ENCODE measurements at places on chromosomes 3 and 15. TPM values are rescaled to one million over a fixed set of nuclear protein-coding genes. Genes with fewer than 3 reads are reported as not detected.
A peak's percentile ranks its signal among the peaks of the same experiment; 100 is the strongest.

GRCh38 chr3:65052101-65052500 is 364.3 kb upstream of the ADAMTS9 start:
- H3K27ac ChIP-seq, result no peak overlapping the region
- H3K27me3 ChIP-seq, result no peaks in the 10 kb centered on the region
- H3K36me3 ChIP-seq, result no peaks in the 10 kb centered on the region
- H3K4me1 ChIP-seq, result no peaks in the 10 kb centered on the region
- H3K4me3 ChIP-seq, result no peak overlapping the region

- no peaks in the 10 kb centered on the region for H3K27me3 ChIP-seq
- DNase-seq, result no peak
- no peak overlapping the region for H3K4me3 ChIP-seq
- H3K4me1 ChIP-seq, result no peaks in the 10 kb centered on the region
Observed at GRCh38 chr3:12097971-12098370, 60.7 kb downstream of the TIMP4 start.

DNA sequence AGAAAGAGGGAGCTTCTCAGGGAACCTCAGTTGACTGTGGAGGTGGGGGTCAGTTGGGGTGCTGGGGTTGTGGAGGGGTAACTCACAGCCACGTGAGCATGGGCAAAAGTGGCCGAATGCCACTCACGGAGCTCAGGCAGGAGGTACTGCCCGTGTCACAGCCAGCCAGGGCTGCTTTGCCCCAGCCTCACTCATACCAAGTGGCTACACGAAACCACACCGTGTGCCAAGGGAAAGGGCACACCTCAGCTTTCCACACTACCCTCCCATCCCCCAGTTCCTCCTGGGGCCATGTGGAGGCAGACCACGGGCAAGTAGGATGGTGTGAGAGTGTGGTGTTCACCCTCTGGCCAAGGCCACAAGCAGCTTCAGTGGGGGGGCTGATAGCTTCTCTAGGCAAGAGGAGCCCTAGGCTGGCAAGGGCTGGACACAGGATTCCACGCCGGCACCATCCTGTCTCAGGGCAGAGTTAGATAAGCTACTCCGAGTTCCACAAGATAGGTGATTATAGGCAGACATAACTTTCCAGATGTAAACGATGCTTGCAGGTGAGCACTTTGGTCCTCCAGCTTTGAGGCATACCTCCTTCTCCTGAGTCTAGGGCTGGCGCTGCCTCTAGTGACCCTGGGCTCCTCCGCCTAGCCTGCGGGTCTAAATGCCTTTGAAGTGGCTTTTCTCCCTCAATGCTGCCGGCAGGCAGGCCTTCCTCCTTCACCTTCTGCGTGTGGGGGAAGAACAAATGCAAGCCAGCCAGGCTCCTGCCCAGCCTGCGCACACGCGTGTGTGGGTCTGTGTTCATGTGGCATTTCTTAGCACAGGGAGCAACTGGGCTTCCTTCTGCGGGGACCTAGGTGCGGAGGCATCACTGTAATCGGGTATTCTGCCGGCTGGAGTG is 25.0 kb downstream of the RGMA start:
- H3K27me3 ChIP-seq, result no peaks in the 10 kb centered on the region
- no peaks in the 10 kb centered on the region for H3K36me3 ChIP-seq
- H3K4me3 ChIP-seq, result no peak overlapping the region
- no peak overlapping the region for H3K27ac ChIP-seq

- DNase-seq, result no peak
- peaks cover 12% of the 10 kb centered on the region for H3K4me1 ChIP-seq
- H3K36me3 ChIP-seq, result no peaks in the 10 kb centered on the region
- no peak overlapping the region for H3K4me3 ChIP-seq
- H3K27ac ChIP-seq, result no peak overlapping the region
- H3K27me3 ChIP-seq, result no peaks in the 10 kb centered on the region
Observed at GRCh38 chr3:188188911-188189310, 35.0 kb downstream of the LPP start.

- H3K27me3 ChIP-seq, result peaks cover 3% of the 10 kb centered on the region
- H3K4me3 ChIP-seq, result no peak overlapping the region
- no peak overlapping the region for H3K27ac ChIP-seq
- no peaks in the 10 kb centered on the region for H3K4me1 ChIP-seq
- no peaks in the 10 kb centered on the region for H3K36me3 ChIP-seq
Observed at GRCh38 chr3:31704591-31705179, 172.0 kb downstream of the STT3B start.

- DNase-seq, result no peak
- no peak overlapping the region for H3K4me3 ChIP-seq
- H3K27me3 ChIP-seq, result no peaks in the 10 kb centered on the region
- H3K36me3 ChIP-seq, result no peaks in the 10 kb centered on the region
- H3K4me1 ChIP-seq, result no peaks in the 10 kb centered on the region
Observed at GRCh38 chr3:176490357-176490756, 706.9 kb downstream of the TBL1XR1 start.

The EPB42 gene
- not detected for total RNA-seq

DNA sequence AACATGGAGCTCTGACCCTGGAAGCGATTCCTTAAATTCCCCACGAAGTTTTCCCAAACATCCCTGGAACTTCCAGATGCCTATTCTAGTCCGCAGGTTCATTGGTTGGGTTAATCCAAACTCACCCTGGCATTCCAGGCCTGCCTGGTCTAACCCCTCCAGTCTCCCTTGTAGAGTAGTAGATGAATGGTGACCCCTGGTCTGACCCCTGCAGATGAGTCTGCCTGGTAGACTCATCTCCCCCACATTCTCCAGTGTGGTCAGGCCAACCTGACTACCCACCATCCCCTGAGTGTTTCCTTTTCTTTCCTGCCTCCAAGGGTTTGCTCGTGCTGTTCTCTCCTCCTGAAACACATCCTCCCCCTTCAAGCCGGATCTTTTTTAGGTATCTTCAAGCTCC is 10.8 kb upstream of the HRH1 start:
- no peaks in the 10 kb centered on the region for H3K27me3 ChIP-seq
- H3K27ac ChIP-seq, result no peak overlapping the region
- H3K36me3 ChIP-seq, result no peaks in the 10 kb centered on the region

The HRH1 gene
- 1.1 TPM for total RNA-seq

- no peaks in the 10 kb centered on the region for H3K27me3 ChIP-seq
- H3K4me1 ChIP-seq, result peaks cover 24% of the 10 kb centered on the region
- no peaks in the 10 kb centered on the region for H3K36me3 ChIP-seq
- DNase-seq, result peak; percentile 30
- no peak overlapping the region for H3K27ac ChIP-seq
- peak overlapping the region; percentile 17 for H3K4me3 ChIP-seq
Observed at GRCh38 chr3:151171145-151171757, 31.8 kb downstream of the GPR171 start.

The HOMER2 gene
- total RNA-seq, result 6.6 TPM

DNA sequence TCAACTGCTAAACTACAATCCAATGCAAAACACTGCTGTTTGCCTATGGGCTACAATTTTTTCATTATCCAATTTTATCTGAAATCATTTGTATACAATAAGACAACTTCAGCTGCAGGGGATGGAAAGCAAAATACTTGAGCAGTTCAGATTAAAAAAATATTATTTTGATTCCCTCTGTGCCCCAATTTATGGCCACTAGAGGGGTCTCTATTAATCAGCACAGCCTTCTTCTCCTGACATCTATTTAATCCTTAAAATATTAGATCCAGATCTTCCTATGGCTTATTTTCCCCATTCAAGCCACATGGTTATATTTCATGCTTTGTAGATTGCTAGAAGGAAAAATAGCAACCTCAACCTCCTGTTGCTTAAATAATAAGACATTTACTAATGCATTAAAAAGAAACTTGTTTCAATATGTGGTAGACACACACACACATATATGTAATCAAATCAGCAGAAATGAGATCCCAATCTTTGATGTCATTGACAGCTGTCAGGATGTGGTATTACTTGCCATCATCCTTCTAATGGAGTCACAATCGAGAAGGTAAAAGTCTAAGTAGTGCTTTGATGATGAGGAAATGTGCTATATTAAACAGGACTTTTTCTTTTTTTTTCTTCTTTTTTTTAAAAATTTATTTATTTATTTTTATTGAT is 104.2 kb downstream of the P2RY1 start:
- H3K27me3 ChIP-seq, result no peaks in the 10 kb centered on the region
- no peak overlapping the region for H3K27ac ChIP-seq
- no peaks in the 10 kb centered on the region for H3K4me1 ChIP-seq
- no peaks in the 10 kb centered on the region for H3K36me3 ChIP-seq

- no peak overlapping the region for H3K4me3 ChIP-seq
- H3K36me3 ChIP-seq, result no peaks in the 10 kb centered on the region
- peaks cover 27% of the 10 kb centered on the region for H3K4me1 ChIP-seq
Observed at GRCh38 chr3:189275852-189276251, 104.1 kb downstream of the TPRG1 start.

- no peak overlapping the region for H3K27ac ChIP-seq
- H3K4me3 ChIP-seq, result no peak overlapping the region
- H3K36me3 ChIP-seq, result no peaks in the 10 kb centered on the region
- no peaks in the 10 kb centered on the region for H3K4me1 ChIP-seq
- no peak for DNase-seq
- peaks cover 4% of the 10 kb centered on the region for H3K27me3 ChIP-seq
Observed at GRCh38 chr3:186099178-186099577, 9.7 kb downstream of the ETV5 start.

DNA sequence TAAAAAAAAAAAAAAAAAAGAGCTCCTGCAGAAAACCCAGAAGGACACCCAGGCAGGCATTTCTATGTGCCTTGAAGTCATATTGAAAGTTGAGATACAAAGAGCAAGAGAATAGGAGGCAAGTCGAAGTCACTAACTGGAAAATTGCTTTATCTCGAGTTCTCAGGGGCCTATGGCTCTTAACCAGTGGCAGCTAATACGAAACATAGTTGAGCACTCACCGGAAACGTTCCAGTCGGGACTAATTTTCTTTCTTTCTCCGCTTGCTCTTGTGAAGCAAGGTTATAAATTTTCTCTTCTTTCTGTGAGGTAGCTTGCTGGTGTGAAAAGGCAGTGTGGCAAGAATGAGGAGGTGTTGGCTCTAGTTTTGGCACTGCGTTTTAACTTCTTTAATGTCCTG is 181.5 kb downstream of the ADAMTS9 start:
- H3K27ac ChIP-seq, result no peak overlapping the region
- H3K4me1 ChIP-seq, result no peaks in the 10 kb centered on the region
- no peak for DNase-seq
- no peaks in the 10 kb centered on the region for H3K27me3 ChIP-seq
- no peak overlapping the region for H3K4me3 ChIP-seq
- H3K36me3 ChIP-seq, result no peaks in the 10 kb centered on the region

GRCh38 chr3:119681279-119681678 is 4.1 kb upstream of the COX17 start:
- H3K27ac ChIP-seq, result no peak overlapping the region
- peaks cover 4% of the 10 kb centered on the region for H3K4me1 ChIP-seq
- peak; percentile 11 for DNase-seq
- H3K4me3 ChIP-seq, result no peak overlapping the region
- H3K27me3 ChIP-seq, result no peaks in the 10 kb centered on the region

The GP5 gene
- total RNA-seq, result 11.3 TPM

The REC114 gene
- total RNA-seq, result not detected

- no peaks in the 10 kb centered on the region for H3K27me3 ChIP-seq
- no peak for DNase-seq
- peak overlapping the region; percentile 90 for H3K27ac ChIP-seq
- peaks cover 41% of the 10 kb centered on the region for H3K36me3 ChIP-seq
- H3K4me3 ChIP-seq, result peak overlapping the region; percentile 95
Observed at GRCh38 chr3:179603831-179604230, 607 bp downstream of the MRPL47 start.

DNA sequence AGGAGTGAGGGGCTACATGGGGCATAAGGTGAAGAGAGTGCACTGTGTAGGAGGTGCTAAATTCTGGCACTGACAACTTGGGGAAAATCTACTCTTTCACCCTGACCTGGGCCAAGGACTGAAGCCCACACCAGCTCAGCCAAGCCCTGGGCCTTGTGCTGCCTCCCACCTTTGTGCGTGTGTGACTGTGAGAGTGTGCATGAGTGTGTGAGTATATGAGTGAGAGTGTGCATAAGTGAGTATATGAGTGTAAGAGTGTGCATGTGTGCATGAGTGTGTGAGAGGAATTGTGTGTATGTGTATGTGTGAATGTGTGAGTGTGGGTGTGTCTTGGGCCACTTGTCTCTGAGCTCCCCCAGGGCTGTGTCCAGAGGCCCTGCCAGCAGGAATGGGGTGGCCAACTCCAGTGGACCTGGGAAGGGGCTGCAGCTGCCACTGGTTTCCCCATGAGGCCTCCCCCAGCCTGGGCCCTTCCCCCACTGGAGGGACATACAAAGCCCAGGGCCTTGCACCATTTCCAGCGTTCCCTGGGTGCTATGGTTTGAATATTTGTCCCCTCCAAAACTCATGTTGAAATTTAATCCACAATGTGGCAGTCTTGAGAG is 15.2 kb downstream of the C3orf22 start:
- no peaks in the 10 kb centered on the region for H3K27me3 ChIP-seq
- no peak overlapping the region for H3K27ac ChIP-seq
- DNase-seq, result no peak

The GOLGA6L7 gene
- total RNA-seq, result not detected

The KCNAB1 gene
- not detected for total RNA-seq

The RHCG gene
- not detected for total RNA-seq

DNA sequence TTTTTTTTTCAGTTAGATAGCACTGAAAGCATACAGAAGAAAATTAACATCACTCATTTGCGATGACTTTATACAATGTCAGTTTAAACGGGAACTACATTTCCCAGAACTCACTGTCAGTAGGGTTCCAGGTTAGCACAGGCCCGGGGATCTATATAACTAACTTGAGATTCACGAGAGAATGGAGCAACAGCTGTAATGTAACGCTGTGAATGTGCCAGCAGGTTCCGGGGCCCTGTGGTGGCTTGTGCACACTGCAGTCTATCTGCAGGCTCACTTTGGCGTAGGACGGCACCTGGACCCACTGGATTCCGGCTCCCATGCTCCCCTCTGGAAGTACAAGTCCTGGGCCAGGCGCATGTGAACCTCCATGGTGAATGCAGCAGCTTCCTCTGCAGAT is 19.4 kb downstream of the CCR1 start:
- no peaks in the 10 kb centered on the region for H3K36me3 ChIP-seq
- H3K4me1 ChIP-seq, result peaks cover 3% of the 10 kb centered on the region
- no peaks in the 10 kb centered on the region for H3K27me3 ChIP-seq
- H3K4me3 ChIP-seq, result no peak overlapping the region

GRCh38 chr3:135383301-135383700 is 582.2 kb upstream of the PPP2R3A start:
- H3K27me3 ChIP-seq, result no peaks in the 10 kb centered on the region
- no peak overlapping the region for H3K4me3 ChIP-seq
- no peaks in the 10 kb centered on the region for H3K36me3 ChIP-seq
- no peak overlapping the region for H3K27ac ChIP-seq

The PRC1 gene
- total RNA-seq, result 19.6 TPM
